ENCODE measurements at places on chromosomes 4 and X. TPM values are rescaled to one million over a fixed set of nuclear protein-coding genes. Genes with fewer than 3 reads are reported as not detected.
A peak's percentile ranks its signal among the peaks of the same experiment; 100 is the strongest.

DNA sequence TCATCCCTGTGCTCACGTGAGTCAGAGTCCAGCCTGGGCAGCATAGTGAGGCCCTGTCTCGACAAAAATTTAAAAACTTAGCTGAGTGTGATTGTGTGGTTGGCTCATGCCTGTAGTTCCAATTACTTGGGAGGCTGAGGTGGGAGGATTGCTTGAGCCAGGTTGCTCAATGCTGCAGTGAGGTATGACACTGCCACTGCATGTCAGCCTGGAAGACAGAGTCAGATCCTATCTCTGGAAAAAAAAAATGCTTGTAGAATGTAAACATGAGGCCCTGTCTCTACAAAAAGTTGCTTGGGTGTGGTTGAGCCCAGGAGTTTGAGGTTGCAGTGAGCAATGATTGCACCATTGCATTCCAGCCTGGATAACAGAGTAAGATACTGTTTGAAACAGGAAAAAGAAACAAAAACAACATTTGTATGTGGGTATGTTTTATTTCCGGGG lies 11.3 kb upstream of the YTHDC1 start:
- no peaks in the 10 kb centered on the region for H3K4me1 ChIP-seq
- H3K36me3 ChIP-seq, result no peaks in the 10 kb centered on the region
- DNase-seq, result no peak
- no peak overlapping the region for H3K4me3 ChIP-seq
- no peak overlapping the region for H3K27ac ChIP-seq

The P2RY10 gene
- total RNA-seq, result 47.6 TPM

The LYAR gene
- 21.0 TPM for total RNA-seq

GRCh38 chr4:45910511-45910910 lies 213.3 kb downstream of the GABRG1 start:
- H3K27me3 ChIP-seq, result no peaks in the 10 kb centered on the region
- H3K36me3 ChIP-seq, result no peaks in the 10 kb centered on the region
- no peak for DNase-seq
- no peaks in the 10 kb centered on the region for H3K4me1 ChIP-seq
- H3K4me3 ChIP-seq, result no peak overlapping the region
- H3K27ac ChIP-seq, result no peak overlapping the region

- H3K27me3 ChIP-seq, result no peaks in the 10 kb centered on the region
- H3K27ac ChIP-seq, result no peak overlapping the region
- no peak for DNase-seq
These were observed 5.6 kb upstream of the PCGF3 start for GRCh38 chr4:699816-700580.

- no peaks in the 10 kb centered on the region for H3K36me3 ChIP-seq
- no peaks in the 10 kb centered on the region for H3K27me3 ChIP-seq
- no peak for DNase-seq
- H3K4me1 ChIP-seq, result peaks cover 5% of the 10 kb centered on the region
These were observed 73.4 kb downstream of the MGST2 start for GRCh38 chr4:139738846-139739613.

The RAB40A gene
- total RNA-seq, result not detected

The SMR3B gene
- total RNA-seq, result not detected

DNA sequence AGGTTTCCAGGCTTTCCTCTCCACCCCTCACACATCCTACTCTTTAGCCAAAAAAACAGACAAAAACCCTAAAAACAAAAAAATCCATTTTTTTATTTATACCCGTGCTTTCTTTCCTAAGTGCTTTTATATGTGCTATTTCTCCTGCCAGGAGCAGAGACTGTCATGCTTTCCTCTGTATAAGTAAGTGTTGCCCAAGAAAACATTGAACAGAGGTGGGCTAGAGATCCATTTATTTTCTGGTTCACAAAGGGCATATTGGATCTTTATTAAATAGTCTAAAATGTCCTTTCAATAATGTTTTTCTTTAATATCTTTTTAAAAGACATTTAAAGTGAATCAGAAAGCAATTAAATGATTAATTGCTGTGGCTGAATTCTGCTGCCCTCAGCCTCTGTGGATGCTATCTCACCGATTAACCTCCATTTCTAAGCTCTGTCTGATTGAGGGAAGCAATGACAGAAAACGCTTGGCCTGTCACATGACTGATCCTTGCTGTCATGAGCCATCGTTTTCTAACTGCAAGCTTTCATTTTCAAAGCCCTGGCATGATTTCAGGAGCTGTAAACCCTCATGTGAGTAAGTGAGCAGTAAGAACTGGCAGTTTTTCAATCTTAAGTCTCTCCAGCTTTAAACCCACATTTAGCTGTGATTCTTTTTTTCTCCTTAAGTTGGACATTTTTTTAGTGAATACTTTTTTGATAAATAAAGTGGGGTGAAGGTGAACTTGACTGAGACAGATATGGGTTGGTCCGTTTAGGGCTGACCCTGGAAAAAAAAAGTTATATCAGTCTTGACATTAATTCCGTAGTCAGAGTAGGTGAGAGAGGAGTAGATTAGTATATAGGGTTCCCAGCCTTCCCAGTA lies 180.7 kb upstream of the PGRMC2 start:
- no peaks in the 10 kb centered on the region for H3K4me1 ChIP-seq
- H3K36me3 ChIP-seq, result no peaks in the 10 kb centered on the region
- no peak overlapping the region for H3K4me3 ChIP-seq
- no peak overlapping the region for H3K27ac ChIP-seq
- no peak for DNase-seq
- no peaks in the 10 kb centered on the region for H3K27me3 ChIP-seq

DNA sequence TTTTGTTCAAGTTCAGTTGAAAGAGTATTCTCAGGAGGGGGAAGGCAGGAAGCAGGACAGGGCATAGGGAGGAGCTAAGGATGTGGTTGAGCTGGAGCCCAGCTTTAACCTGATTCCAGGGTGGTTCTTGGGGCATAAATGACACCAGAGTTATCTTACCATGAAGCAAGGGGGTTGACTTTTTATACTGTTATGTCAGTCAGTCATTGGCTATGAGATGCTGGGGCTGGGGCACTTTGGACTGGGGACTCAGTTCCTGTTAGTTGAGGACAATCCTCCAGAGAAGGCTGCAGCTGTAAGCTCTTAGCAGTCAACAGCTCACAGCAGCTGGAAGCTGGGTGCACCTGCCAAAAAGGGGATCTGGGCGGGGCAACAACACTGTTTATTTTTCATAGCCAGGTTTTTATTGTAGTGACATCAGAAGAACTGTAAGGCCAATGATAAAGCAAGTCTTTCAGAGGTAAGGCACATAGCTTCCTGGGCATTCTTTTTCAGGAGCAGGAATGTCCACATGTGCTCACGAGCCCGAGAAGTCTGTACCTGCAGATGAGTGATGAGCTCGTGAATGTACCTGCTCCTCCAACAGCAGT lies 78.5 kb downstream of the MID1IP1 start:
- H3K27ac ChIP-seq, result no peak overlapping the region
- no peaks in the 10 kb centered on the region for H3K36me3 ChIP-seq
- H3K4me1 ChIP-seq, result no peaks in the 10 kb centered on the region

The TCP11X2 gene
- total RNA-seq, result not detected

The GSX2 gene
- not detected for total RNA-seq

GRCh38 chr4:153748378-153748777 lies 11.4 kb downstream of the RNF175 start:
- H3K36me3 ChIP-seq, result no peaks in the 10 kb centered on the region
- H3K27me3 ChIP-seq, result no peaks in the 10 kb centered on the region
- no peak overlapping the region for H3K4me3 ChIP-seq
- H3K27ac ChIP-seq, result no peak overlapping the region

GRCh38 chr4:122762966-122763716 lies 30.6 kb downstream of the BBS12 start:
- no peak for DNase-seq
- H3K36me3 ChIP-seq, result no peaks in the 10 kb centered on the region
- no peaks in the 10 kb centered on the region for H3K27me3 ChIP-seq
- no peak overlapping the region for H3K4me3 ChIP-seq
- peaks cover 11% of the 10 kb centered on the region for H3K4me1 ChIP-seq

GRCh38 chr4:108794136-108794535 lies 31.3 kb upstream of the ETNPPL start:
- no peaks in the 10 kb centered on the region for H3K36me3 ChIP-seq
- no peak overlapping the region for H3K4me3 ChIP-seq
- H3K27ac ChIP-seq, result no peak overlapping the region
- H3K27me3 ChIP-seq, result no peaks in the 10 kb centered on the region
- H3K4me1 ChIP-seq, result no peaks in the 10 kb centered on the region
- no peak for DNase-seq

The COL4A6 gene
- not detected for total RNA-seq

GRCh38 chr4:72507167-72507566 lies 61.9 kb downstream of the ADAMTS3 start:
- H3K27me3 ChIP-seq, result no peaks in the 10 kb centered on the region
- no peak overlapping the region for H3K4me3 ChIP-seq
- no peaks in the 10 kb centered on the region for H3K36me3 ChIP-seq
- H3K27ac ChIP-seq, result no peak overlapping the region
- DNase-seq, result no peak

The MRPS18C gene
- 21.1 TPM for total RNA-seq

DNA sequence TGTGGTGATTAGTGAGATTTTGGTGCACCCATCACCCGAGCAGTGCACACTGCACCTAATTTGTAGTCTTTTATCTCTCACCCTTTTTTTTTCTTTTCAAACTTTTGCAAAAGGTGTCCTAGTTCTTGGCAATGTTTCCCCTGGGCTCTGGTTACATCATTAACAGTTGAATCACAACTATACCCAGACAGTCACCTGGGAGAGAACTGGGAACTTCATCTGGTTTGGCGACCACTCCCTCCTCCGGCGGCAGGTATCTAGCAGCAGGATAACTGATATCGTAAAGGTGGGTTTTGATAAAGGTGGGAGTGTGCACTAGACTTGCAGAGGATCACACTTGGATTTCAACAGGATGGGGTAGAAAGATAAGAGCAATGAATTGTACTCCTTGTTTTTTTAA lies 140.5 kb downstream of the CHIC2 start:
- H3K4me1 ChIP-seq, result no peaks in the 10 kb centered on the region
- H3K4me3 ChIP-seq, result no peak overlapping the region
- H3K36me3 ChIP-seq, result no peaks in the 10 kb centered on the region
- H3K27ac ChIP-seq, result no peak overlapping the region
- no peaks in the 10 kb centered on the region for H3K27me3 ChIP-seq

- no peaks in the 10 kb centered on the region for H3K27me3 ChIP-seq
- no peaks in the 10 kb centered on the region for H3K36me3 ChIP-seq
- no peak overlapping the region for H3K27ac ChIP-seq
- H3K4me3 ChIP-seq, result no peak overlapping the region
- no peaks in the 10 kb centered on the region for H3K4me1 ChIP-seq
These were observed 1390.2 kb downstream of the C4orf33 start for GRCh38 chr4:130486186-130486585.

DNA sequence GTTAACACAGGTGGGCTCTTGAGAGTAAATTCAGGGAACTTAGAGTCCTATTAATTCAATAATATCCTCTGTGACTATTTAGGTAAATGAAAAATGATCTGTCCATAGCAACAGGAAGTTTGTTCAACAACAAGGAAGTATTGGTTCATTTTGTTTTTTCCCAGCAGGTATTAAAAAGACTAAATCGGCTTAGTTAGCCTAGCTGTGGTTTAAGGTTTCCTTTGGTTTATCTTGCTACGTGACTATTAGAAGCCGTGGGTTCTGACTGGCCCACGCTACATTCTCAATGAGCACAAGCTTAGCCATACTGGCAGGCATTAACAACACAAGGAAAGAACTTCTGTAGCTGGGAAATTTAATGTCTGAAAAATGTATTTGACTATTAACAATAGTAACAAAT lies 168.8 kb upstream of the HS3ST1 start:
- H3K36me3 ChIP-seq, result no peaks in the 10 kb centered on the region
- no peak overlapping the region for H3K27ac ChIP-seq
- H3K4me3 ChIP-seq, result no peak overlapping the region
- no peak for DNase-seq

The XAGE1A gene
- total RNA-seq, result not detected

- no peak overlapping the region for H3K27ac ChIP-seq
- H3K4me3 ChIP-seq, result no peak overlapping the region
- H3K4me1 ChIP-seq, result peaks cover 6% of the 10 kb centered on the region
- DNase-seq, result no peak
- H3K36me3 ChIP-seq, result peaks cover 6% of the 10 kb centered on the region
These were observed 3.3 kb upstream of the RPS4X start for GRCh38 chrX:72280321-72280845.

- H3K27ac ChIP-seq, result no peak within 1 kb of the TSS
- DNase-seq, result peak; percentile 16
- H3K4me3 ChIP-seq, result peak within 1 kb of the TSS; percentile 51
- H3K36me3 ChIP-seq, result no peaks in the 10 kb centered on the region
- H3K27me3 ChIP-seq, result peaks cover 9% of the 10 kb centered on the region
- H3K4me1 ChIP-seq, result no peaks in the 10 kb centered on the region
These were observed at the start of gene FAM47E for GRCh38 chr4:76251441-76252270. Gene FAM47E, plus strand, starts transcription at chr4:76251721. Its CDS starts 26 bp downstream, at chr4:76251747.

The TASL gene
- 3.9 TPM for total RNA-seq

- DNase-seq, result no peak
- H3K4me3 ChIP-seq, result no peak overlapping the region
- no peaks in the 10 kb centered on the region for H3K4me1 ChIP-seq
These were observed 202.6 kb upstream of the BCOR start for GRCh38 chrX:40300286-40300890.
